Stimulated activated CD4-positive, alpha-beta T cell treated with anti-CD3 and anti-CD28 coated beads, Interleukin-15, amount 100 ng/mL, for 1 hour (primary cell): ENCODE measurements at places on chromosomes 13 and 19.

GRCh38 chr19:34327851-34328250 lies 37.1 kb upstream of the GPI start:
- no peak for DNase-seq

DNA sequence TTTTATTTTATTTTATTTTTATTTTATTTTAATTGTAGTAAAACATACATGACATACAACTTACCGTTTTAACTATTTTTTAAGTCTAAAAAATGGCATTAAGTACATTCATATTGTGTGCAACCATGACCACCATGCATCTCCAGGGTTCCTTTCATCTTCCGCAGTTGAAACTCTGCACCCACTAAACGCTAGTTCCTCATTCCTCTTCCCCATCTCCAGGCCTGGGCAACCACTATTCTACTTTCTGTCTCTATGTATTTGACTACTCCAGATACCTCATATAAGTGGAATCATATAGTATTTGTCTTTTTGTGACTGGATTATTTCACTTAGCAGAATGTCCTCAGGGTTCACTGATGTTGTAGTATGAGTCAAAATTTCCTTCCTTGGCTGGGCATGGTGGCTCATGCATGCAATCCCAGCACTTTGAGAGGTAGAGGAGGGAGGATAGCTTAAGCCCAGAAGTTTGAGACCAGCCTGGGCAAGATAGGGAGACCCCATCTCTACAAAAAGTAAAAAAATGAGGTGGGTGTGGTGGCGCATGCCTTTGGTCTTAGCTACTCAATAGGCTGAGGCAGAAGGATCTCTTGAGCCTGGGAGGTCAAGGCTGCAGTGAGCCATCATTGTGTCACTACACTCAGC lies 55.7 kb upstream of the ZNF507 start:
- no peak for DNase-seq

DNA sequence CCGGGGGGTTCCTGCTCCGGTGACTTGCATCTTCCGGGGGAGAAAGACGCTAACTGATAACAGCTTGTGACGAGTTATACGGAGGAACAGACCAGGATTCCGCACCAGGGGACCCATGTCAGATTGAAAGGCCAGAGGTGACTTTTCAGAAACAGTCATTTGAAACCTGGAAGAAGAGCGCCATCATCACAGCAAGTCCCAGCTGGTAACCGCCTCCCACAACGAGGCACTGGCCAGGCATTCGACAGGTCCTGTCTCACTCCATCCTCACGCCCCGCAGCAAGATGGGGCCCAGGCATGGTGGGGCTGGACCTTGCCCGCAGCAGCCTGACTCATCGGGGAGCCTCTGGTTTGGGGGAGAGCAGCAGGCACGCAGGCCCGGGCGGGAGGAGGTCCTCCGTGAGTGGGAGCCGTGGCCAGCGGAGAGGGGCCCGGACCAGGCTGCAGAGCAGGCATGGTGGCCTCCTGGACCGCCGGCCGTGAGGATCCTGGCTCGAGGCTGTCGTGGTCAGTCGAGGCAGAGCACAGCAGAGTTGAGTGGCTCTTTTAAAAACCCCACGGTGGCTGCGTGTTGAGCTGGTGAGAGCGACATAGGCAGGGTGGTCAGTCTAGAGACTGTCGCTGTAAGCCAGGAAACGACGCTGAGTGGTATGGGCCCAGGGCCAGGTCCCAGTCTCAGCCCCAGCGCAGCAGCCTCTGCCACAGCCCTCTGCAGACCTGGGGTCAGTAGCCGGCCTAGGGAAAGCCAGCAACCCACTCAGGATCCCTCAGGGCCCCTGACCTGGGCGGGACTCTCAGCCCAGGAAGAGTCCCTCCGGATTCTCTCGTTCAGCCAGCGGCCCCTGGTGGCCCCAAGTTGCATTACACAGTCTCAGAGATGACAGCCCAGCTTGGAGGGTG lies 94.9 kb upstream of the MCF2L start:
- peak; percentile 53 for DNase-seq

- no peak for DNase-seq
Observed at GRCh38 chr13:59691501-59692066, 472.1 kb downstream of the DIAPH3 start.

GRCh38 chr13:78215458-78216108 lies 297.0 kb upstream of the EDNRB start:
- DNase-seq, result no peak

DNA sequence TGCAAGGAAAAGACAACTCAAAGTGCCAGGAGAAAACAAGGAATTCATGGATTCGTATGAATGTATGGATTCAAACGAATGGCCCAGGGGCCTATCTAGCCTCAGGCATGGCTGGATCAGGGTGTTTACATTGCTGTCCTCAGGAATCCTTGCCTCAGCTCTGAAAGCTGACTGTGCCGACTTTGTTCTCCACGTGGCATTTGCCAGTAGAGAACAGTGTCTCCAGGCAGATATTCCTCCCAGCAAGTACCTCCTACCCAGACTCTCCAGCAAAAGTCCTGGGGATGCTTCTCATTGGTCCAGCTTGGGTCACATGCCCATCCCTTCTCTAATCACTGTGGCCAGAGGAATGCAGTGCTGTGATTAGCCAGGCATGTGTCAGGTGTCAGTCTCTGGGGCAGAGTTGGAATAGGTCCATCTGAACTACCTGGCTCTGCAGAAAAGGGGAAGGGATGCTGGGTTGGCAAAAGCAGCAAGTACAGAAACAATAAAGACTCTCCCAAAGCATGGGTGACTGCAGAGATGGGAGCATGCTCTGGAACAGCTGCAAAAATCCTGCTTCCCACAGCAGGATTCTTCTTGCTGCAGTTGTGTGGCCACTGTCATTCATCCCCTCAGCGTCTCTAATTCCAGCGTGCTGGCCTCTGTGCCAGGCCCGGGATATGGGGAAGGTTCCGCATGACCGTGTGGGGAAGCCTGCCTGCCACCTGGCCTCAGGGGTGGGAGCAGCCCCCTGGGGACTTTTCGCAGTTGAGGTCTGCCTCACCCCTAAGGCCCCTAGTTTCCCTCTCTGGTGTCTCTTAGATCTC lies 30.0 kb downstream of the CCNE1 start:
- DNase-seq, result no peak

- no peak for DNase-seq
Observed at GRCh38 chr19:3693025-3693925, 7.0 kb downstream of the PIP5K1C start.

GRCh38 chr19:406971-407510 lies 1.9 kb downstream of the C2CD4C start:
- DNase-seq, result no peak

DNA sequence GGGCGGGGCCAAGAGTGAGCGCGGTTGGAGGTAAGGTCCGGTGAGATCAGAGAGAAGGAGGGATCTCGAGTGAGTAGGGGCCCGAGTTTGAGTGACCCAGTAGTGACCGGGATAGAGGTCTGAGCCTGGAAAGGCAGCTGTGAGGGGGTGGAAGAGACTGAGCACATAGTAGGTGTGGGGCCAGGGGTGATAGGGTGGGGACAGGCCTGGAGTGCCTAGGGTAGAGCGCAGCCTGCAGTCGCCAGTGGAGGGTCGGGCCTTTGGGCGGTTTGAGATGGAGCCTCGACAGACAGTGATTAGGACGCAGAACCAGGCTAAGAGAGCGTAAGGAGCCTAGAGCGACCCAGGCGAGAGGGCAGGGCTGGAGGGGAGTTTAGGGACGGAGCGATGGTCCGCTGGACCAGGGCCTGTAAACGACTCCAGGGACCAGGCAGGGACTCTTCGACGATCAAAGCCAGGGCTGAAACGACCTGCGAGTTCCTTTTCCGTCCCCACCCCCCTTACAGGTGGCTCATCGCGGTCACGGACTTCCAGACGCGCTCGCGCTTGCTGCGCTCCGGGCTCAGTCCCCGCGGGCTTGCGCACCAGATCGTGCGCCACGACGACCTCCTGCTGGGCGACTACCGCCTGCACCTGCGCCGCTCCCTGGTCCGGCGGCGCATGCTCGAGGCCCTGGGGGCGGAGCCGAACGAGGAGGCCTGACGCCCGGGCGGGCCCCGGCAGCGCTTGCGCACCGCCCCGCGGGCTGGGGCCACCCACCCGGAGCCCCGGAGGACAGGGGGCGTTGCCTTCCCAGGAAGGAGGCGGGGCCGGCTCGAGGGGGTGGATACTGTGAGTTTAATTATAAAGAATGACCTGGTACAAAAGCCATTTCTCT lies 9.4 kb downstream of the C19orf81 start:
- DNase-seq, result no peak

- no peak for DNase-seq
Observed at GRCh38 chr13:24007979-24008620, 110.8 kb upstream of the C1QTNF9B start.

GRCh38 chr19:19145684-19146608 lies 7.7 kb upstream of the TMEM161A start:
- DNase-seq, result peak; percentile 76

GRCh38 chr13:112057439-112057735 lies 9.6 kb upstream of the SOX1 start:
- DNase-seq, result no peak

GRCh38 chr19:45051929-45052579 lies 13.2 kb downstream of the CLASRP start:
- no peak for DNase-seq

- DNase-seq, result no peak
Observed at GRCh38 chr13:52878831-52879230, 30.4 kb upstream of the PCDH8 start.

- no peak for DNase-seq
Observed at GRCh38 chr19:1503925-1504773, 8.7 kb downstream of the ADAMTSL5 start.

DNA sequence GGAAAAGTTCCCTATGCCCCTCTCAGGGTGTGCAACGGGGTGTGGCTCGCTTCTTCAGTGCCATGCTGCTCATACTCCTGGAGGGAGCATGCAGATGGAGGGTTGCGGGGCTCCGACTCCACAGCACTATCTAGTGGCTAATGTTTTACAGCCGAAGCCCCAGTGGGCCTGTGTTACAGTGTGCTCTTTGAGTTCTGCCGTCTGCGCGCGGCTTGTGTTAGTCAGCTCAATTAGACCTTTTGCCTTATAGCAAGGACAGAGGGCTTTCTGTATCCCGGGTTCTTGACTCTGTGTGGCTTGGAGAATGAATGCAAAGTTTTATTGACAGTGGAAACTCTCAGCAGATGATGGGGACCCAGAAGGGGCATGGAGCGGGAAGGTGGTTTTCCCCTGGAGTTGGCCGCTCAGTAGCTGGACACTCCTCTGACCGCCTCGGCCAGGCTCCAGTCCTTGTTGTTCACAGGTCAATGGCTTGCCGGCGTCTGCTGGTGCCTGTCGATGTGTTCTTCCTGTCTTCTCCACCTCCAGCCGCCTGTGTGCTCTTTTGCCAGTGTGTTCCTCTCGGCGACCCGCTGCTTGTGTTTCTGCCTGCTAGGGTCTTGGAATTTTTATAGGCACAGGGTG lies 383.4 kb downstream of the LMO7 start:
- no peak for DNase-seq

DNA sequence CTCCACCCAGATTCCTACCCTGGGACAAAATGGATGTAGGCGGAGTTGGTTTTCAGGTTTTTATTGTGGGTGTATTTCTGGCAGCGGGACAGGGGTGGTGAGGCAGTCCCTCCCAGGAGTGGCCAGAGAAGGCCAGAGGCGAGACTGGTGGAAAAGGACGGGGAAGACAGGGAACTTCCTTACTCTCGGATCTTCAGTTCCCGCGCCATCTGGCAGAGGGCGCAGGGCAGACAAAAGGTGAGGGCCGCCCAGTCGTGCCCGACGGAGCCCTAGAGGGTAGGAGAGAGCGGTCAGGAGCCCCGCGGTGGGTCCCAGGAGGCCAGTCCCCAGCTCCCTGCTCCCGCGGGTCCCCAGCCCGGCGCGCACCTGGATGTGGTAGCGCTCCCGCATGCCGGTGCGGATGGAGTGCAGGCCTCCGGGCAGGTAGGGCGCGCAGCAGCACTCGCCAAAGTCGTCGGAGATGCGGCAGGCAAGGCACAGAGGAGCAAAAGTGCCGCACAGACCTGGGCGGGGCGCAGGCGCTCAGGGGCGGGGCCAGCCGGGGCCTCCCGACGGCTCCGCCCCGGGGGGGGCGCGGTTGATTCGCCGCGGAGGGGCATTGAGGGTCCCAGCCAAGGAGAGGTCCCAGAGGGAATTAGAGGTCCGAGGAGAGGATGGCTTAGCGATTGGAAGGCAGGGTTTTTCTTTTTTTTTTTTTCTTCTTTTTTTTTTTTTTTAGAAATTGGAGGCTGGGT lies 3.0 kb downstream of the CNFN start:
- DNase-seq, result peak; percentile 32

DNA sequence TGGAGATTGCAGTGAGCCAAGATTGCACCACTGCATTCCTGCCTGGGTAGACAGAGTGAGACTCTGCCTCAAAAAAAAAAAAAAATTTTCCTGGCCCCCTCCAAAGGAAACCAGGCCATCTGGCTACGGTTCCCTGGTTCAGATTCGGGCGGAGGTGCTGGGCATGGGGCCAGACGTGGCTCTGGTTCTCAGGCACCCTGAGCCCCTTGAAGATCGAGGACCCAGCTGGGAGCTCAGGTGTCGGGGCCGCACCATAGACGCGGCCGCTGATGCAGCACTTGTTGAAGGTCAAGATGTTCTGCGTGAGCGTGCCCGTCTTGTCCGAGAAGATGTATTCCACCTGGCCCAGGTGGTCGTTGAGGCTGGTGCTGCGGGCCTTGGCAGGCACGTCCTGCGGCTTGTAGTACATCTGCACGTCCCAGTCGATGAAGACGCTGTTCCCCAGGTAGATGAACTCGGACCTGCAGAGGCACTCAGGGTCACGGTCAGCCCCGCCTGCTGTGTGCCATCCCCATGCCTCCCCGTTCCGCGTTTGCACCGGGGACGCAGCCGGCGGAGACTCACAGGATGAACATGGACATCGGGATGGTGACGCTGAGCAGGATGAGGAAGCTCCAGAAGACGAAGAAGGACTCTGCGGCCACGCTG lies 12.3 kb downstream of the ATP8B3 start:
- DNase-seq, result no peak

DNA sequence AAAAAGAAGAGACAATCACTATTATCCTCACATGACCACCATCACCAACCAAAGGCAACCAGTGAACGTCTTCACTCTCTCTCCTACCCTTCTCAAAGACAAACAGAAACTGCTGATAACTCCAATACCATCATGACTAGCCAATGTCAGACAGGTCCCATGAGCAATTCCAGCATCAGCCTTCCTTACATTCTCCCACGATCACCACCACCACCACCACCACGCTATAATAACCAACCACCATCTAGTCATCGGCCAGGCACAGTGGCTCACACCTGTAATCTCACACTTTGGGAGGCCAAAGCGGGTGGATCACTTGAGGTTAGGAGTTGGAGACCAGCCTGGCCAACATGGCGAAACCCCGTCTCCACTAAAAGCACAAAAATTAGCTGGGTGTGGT lies 3.9 kb downstream of the MYO1F start:
- DNase-seq, result no peak

GRCh38 chr13:111577208-111577828 lies 256.9 kb downstream of the TEX29 start:
- no peak for DNase-seq

- DNase-seq, result no peak
Observed at GRCh38 chr13:105452895-105453294, 1082.6 kb downstream of the EFNB2 start.

- DNase-seq, result no peak
Observed at GRCh38 chr19:16224293-16225045, 26.8 kb downstream of the AP1M1 start.

DNA sequence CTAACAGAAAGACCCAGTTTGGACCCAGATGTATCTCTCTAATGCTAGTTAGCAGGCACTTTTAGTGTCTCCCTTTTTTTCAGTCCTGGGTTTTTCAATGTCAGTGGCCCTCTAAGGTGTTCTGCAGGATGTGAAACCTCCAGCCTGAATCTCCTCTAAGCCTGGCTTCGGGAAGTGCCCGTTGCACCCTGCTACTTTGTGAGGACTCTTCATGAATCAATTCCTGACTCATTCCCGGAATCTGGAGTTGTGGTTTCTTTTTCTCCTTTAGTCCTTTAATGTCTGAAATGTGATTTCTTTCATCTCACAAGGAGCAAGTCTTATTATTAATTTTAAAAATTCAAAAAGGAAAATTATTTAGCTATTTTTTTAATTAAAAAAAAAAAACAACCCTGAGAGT lies 116.0 kb downstream of the ZNF536 start:
- no peak for DNase-seq
